Activated CD8-positive, alpha-beta memory T cell treated with anti-CD3 and anti-CD28 coated beads, Interleukin-2, amount 10 ng/mL, durations not matched to agents 7 days and 5 days (primary cell): ENCODE measurements at places on chromosomes 1 and 21.

DNA sequence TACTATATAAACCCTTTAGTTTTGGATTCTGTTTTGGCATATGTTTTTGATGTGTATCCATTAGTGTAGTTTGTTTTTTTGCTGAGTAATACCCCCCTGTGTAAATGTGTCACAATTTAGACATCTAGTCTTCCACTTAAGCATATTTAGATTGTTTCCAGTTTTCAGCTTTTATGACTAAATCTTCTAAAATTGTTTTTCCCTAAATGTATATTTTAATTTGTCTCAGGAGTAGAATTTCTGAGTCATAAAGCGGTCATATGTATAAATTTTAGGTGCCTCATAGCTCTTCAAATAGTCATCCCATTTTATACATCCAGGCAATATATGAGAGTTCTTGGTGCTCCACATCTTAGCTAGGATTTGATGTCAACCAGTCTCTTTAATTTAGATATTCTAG lies 1348.0 kb downstream of the MRPL39 start:
- no peak for DNase-seq

DNA sequence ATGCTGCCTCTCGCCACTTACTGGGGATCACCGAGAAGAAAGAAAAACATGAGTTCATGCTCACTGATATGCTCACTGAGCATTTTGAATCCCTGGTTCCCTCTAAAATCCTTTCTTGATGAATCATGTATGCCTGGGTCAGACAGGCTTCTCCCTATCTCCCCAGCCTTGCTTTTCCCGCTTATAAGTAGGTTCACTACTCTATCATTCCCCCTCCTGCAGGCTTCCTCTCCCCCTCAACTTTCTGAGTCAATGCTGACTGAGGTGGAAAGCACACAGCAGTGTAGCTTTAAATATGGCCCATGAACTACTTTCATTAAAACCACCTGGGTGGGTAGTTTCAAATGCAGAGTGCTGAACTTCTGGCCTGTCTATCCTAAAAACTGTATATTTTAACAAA lies 41.7 kb downstream of the FMO4 start:
- no peak for DNase-seq

DNA sequence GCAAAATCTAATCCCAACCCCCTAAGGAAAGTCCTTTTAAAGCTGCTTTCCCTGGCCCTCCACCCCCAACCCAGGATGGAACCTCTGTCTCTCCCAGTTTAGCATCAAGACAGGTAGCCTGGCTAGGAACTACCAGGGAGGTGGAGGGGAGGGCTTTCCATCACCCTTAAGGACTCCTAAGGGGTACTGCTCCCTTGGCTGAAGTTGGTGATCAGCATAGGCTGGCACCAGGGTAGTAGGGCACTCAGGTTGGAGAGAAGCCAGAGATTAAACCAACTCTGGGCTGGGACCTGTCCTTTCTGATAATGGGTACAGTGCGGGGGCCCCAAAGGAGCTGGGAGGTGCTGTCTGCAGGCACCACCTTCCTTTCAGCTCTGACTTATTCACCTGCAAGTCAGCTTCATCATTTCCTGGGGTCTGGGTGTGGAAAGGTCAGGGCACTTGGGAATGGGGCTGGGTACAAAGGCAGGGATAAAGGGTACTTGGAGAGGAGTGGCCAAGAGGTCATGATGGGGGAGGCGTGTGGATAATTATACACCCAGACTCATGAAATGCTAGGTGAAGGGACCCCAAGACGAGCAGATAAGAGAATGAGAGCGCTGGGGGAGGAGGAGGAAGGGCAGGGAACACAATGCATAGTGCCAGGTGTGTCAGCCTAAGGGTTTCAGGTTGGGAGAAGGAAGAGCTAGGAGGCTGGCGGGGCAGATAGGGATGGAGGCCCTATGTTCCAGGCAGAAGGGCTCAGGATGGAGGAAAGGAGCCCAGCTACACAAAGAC lies 1.2 kb downstream of the ARHGEF2 start:
- peak; percentile 46 for DNase-seq

- peak; percentile 72 for DNase-seq
Measured at GRCh38 chr1:39091845-39092645, 65.9 kb downstream of the NDUFS5 start.

DNA sequence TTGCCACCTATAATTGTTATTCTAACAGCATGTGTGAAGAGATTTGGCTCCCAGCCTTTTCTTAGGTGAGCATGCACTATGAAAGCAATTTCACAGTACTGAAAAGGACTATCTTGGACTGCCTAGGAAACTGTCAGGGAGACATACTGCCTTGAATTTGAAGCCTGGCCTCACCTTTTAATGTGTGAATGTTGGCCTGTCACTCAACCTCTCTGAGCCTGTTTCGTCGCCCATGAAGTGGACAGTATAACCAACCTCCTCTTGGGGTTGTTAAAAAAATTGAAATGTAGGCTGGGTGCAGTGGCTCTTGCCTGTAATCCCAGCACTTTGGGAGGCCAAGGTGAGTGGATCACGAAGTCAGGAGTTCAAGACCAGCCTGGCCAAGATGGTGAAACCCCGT lies 20.4 kb upstream of the POU2F1 start:
- DNase-seq: no peak

- no peak for DNase-seq
Measured at GRCh38 chr1:37354876-37355650, 119.3 kb upstream of the ZC3H12A start.

GRCh38 chr1:115296981-115297380 lies 41.1 kb downstream of the NGF start:
- no peak for DNase-seq

DNA sequence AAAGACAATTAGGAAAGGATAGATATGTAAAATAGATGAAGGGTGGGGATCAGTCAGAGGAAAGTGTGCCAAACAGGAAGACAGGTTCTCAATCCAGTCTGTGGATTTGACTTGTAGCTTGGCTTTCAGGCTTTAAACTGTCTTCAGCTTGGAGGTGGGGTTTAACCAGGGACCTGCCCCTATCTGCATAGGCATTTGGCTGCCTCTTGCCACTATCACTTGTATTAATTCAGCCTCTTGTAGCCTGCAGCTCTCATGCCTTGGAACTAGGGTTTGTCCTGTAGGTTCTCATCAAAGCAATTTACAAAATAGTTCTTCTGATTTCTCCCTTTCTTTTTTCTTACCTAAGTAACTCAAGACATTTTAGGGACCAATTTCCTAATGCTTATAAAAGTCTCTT lies 88.8 kb upstream of the PAXBP1 start:
- no peak for DNase-seq

DNA sequence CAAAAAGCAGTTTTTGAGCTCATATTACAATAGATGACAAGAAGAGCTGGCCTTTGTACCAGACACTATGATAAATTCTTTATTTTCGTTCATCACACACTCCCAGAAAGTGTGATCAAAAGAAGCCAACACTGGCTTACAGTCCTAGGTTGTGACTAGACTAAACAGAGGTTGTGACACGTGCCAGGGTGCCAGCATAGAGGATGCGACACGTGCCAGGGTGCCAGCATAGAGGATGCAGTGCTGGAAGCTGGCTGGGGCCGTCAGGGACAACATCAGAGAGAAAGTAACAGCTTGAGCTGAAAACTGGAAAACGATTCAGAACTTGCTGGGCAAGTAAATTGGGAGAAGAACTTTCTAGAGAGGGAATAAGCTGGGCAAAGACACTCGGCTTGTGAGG lies 2.2 kb downstream of the MTARC1 start:
- DNase-seq: no peak

DNA sequence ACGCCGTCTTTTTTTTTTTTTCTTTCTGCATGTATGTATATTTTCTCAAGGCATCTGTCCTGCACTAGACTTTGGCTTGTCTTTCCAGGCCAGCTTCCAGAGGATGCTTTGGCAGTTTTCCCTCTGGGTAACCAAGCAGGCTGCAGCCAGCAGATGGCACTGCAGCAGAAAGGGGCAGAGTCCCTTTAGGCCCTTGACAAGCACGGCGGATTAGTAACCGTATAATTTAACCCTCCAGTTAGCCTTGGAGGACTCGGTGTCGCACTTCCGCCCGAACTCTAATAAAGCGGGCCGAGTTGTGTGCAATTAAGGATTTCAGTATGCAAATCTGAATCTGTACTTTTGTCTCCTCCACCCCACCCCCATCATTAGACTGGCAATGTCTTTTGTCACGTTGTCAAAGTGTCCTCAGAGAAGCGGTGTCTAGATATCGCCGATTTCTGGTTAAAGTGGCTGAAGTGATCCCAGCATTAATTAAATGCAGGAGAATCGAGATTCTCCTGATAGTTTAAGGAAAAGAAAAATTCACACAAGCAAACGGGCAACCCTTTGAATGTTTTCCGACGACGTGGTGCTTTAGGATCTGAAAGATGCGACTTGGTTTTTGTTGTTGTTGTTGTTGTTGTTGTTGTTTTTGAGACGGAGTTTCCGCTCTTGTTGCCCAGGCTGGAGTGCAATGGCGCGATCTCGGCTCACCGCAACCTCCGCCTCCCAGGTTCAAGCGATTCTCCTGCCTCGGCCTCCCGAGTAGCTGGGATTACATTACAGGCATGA lies 1.1 kb upstream of the TMEM167B start:
- peak; percentile 57 for DNase-seq

GRCh38 chr1:156319664-156320063 lies 18.4 kb downstream of the CCT3 start:
- no peak for DNase-seq

- DNase-seq: no peak
Measured at GRCh38 chr1:231871878-231872277, 245.3 kb downstream of the DISC1 start.

- DNase-seq: no peak
Measured at GRCh38 chr1:7680207-7680954, 90.7 kb upstream of the VAMP3 start.

GRCh38 chr1:25167269-25168192 lies 64.8 kb downstream of the SYF2 start:
- no peak for DNase-seq

DNA sequence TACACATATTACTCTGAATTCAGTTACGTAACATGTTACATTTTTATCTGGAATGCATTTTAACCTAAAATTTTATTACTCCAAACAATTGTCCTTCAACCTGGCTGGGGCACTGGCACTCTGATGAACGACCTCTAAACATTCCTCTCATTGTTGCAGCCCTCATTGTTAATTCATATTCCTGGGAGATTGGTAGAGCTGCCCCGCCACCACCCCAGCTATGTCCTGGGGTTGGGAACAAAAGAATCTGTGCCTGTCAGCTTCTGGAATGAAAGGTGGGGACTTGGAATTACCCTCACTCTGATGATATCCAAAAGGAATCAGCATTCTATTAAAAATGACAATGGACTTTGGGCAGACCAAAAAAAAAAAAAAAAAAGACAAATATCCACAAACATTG lies 38.0 kb upstream of the DESI2 start:
- no peak for DNase-seq

GRCh38 chr1:181469829-181470228 lies 13.5 kb upstream of the CACNA1E start:
- no peak for DNase-seq

- DNase-seq: no peak
Measured at GRCh38 chr1:167149793-167150491, 56.1 kb downstream of the STYXL2 start.

DNA sequence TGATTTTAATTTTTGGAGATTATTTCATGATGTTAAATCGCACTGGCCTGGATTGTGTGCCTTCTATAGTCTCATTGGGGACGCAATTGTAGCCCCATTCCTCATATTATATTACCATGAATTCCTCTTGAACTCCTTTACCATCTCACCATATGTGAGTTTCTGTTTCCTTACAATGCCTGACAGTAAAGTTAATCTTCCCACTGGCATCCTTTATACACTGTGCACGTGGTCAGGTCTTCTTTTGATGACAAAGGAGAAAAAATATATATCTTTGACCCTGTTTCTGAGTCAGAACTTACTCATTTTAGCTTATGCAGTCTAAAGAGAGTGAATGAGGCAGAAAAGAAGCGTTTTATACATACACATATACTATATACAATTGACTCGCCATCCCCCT lies 774 bp upstream of the ABL2 start:
- no peak for DNase-seq

DNA sequence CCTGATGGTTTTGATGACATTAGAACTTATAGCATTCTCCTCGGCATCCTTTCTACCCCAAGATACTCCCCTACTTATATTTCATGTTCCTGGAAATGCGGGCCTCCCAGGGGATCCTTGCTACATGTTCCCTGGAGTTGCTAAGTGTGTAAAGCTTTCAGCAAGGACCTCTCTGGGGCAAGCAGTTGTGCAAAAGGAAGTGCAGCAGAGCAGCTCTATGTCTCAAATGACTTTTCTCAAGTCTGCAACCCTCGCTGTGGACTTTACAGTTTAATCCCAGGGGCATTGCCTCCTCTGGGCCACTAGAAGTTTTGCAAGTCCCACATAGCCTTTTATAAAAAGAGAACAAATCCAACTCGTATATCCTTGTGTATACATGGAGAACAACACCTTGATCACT lies 20.8 kb upstream of the MNDA start:
- DNase-seq: no peak

DNA sequence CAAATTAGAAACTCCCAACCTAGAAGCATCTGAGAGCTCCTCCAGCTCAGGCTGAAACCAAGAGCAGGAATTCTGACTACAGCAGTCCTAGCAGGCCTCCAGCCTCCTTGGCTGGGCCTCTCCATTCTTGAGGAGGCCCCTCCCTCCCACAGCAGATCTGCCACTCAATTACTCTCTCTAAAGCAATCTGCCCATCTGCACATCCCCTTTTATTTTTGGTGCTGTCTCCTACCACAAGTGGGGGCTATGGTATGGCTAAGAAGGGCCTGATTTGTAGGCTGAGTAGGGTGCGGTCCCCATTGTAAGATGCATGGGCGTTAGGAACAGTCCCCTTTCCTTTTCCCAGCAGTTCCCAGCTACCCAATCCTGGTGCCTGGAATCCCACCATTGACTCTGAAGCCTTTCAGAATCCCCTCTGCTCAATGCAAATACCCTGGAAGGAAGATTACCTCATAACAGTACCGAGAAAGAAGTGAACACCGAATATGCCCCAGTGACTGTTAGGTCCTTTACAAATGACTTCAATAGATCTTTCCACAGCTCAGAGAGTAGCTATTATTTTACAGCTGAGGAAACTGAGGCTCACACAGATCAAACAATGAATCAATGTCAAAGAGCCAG lies 11.6 kb upstream of the TTC39A start:
- DNase-seq: no peak

DNA sequence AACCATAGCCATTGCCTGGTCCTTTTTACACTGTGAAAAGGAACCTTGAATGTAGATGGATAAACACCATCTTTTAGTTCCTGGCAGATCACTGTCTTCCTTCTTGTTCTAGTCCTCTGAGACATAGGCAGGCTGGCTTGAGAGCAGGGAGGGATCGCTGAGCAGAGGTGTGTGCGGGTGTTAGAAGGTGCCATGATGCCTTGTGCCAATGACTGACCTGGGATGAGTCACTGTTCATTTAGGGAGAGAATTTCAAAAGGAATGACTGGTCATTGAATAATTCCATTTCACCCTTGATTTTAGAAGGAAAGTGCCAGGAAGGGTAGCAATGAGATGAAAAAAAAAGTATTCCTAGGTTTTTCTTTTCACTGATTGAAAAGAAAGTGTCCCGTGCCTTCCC lies 383.9 kb downstream of the KIF26B start:
- DNase-seq: no peak

- no peak for DNase-seq
Measured at GRCh38 chr1:111176678-111177077, 23.8 kb downstream of the DENND2D start.
